ENCODE measurements at places on chromosomes 2 and 18.

GRCh38 chr2:176175709-176176607, 12.5 kb upstream of the HOXD1 start:
- no peak for DNase-seq

GRCh38 chr2:7552825-7553570, 635.8 kb downstream of the RNF144A start:
- no peak for DNase-seq

- DNase-seq, result no peak
Observed at GRCh38 chr18:59340312-59340711, 18.8 kb downstream of the LMAN1 start.

- DNase-seq, result no peak
Observed at GRCh38 chr2:238120463-238121298, 17.8 kb upstream of the KLHL30 start.

- no peak for DNase-seq
Observed at GRCh38 chr2:162041485-162041884, 32.5 kb downstream of the DPP4 start.

Measured in CMK (cell line).